Adrenal gland (tissue), 19 donors: ENCODE measurements at places on chromosomes 12 and 14. TPM values are rescaled to one million over a fixed set of nuclear protein-coding genes. Genes with fewer than 3 reads are reported as not detected.

DNA sequence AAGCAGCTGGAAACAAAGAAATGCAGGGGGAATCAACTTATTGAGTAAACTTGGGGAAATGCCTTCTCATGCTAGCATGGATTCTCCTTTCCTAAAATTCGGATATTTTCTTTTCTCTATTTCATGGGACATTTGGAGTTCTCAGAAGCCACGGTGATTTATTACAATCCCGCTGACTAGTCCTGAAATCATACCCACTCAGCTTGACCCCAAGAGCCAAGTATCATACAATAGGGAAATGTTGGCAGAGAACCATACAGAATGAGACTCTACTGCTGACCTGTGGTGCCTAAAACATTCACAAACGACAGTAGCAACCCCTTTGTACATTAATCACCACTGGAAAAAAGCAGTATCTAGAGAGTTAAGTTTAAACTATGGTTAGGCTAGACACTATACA, 112.4 kb downstream of the KICS2 start:
- no peak for DNase-seq
- H3K27me3 ChIP-seq: no peaks in the 10 kb centered on the region
- no peak overlapping the region for H3K4me3 ChIP-seq
- H3K27ac ChIP-seq: no peak overlapping the region

DNA sequence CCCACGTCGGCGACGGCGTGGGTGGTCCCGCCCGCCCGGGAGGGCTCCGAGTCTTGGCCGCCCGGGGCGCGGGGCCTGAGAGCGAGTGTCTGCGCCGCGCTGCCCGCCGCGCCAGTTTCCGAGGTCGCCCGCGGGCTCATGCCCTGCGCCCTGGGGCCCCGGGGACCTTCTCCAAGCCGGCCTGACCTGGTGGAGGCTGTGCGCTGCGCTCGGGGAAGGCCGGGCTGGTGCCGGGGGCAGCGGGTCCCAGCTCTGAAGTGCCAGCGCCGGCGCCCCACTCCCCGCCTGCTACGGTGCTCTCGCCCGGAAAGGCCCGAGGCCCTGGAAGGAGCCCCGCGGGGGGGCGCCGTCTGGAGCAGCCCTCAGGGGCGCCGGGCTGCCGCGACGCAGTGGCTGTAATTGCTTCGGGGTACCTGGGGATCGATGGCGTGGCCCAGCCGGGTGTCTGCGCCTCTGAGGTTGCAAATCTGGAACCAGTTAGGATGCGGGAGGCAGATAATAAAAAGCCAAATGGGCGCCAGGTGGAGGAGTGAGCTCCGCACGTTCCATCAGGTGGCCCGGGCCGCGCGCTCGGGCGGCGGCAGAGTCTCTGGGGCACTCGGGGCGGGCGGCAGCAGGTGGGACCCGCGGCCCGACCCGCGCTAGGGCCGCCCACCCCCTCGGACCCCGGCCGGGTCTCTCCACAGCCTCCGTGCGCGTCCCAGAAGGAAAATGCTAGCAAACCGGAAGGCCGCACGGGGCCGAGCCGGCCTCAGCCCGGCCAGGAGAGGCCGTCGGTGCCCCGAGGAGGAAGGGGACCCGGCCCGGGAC, 102.3 kb upstream of the DIO3 start:
- H3K4me1 ChIP-seq: no peaks in the 10 kb centered on the region
- no peaks in the 10 kb centered on the region for H3K36me3 ChIP-seq
- no peak for DNase-seq
- peaks cover 54% of the 10 kb centered on the region for H3K27me3 ChIP-seq
- no peak overlapping the region for H3K27ac ChIP-seq

GRCh38 chr12:25135531-25136154, 59.3 kb downstream of the DNAI7 start:
- no peaks in the 10 kb centered on the region for H3K27me3 ChIP-seq
- DNase-seq: no peak
- no peaks in the 10 kb centered on the region for H3K36me3 ChIP-seq
- H3K4me3 ChIP-seq: no peak overlapping the region

Gene SERPINA1
- 11.2 TPM for polyA plus RNA-seq
